ENCODE measurements at places on chromosomes 2 and 18.
A peak's percentile ranks its signal among the peaks of the same experiment; 100 is the strongest.

DNA sequence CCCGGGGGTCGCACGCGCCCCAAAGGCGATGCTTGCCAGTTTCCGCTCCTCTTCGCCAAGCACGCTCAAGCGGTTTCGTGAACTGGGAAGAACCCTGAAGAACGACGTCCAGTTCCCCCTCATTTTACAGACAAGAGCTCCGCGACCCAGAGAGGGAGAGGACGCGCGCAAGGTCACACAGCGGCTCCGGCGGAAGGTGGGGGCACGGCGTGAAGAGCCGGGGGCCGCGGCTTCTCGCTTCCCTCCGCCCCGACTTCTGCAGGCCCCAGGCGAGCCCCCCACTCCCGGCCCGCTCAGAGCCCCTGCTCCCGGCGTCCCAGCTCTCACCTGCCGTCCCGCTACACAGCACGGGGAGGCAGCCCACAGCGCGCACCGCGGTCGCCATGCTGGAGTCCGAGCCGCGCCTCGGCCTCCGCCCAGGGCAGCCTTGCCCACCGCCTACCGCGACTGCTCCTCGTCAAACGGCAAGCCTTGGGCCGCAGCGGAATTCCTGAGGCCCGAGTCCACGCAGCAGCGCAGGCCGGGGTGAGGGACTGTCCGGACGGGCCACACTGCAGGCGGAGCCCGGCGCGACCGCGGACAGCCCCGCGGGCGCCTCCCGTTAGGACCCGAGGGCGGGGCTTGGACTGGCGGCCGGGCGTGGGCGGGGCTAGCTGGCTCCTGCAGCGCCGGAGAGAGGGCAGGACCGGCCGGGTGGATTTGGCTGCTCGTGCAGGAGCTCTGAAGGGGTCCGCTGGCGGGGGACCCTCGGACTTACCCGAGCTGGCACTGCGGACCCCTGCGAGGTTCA lies at the start of gene MRPS5:
Gene MRPS5, minus strand, starts transcription at position 402 of the 790 bp plus-strand sequence. Its CDS starts 17 bp downstream, at position 385.
- DNase-seq, result peak; percentile 60

DNA sequence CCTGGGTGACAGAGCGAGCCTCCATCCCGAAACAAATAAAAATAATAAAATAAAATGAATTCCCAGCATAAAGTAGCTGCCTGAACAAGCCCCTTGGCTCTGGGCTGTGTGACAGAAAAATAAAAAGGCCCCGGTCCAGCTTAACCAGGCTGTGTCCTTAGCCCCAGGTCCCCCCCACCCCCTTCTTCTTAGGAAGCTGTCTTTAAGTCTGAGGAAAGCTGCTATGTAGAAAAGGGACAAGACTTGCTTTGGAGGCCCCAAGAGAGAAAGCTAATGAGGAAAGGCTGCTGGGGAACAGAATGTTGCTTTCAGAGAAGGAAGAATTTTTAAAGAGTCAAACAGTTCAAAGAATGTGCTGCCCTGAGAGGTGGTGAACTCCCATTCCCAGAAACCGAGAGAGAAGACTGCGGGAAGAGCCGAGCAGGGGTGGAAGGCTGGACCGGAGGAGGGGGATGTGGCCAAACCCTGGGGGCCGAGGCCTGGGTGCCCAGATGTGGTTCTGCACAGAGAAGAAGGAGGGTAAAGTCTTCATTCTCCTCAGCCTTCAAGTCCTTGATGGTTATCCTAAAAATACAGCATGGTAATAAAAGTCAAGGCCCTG lies 61.9 kb downstream of the CENPO start:
- DNase-seq, result no peak

DNA sequence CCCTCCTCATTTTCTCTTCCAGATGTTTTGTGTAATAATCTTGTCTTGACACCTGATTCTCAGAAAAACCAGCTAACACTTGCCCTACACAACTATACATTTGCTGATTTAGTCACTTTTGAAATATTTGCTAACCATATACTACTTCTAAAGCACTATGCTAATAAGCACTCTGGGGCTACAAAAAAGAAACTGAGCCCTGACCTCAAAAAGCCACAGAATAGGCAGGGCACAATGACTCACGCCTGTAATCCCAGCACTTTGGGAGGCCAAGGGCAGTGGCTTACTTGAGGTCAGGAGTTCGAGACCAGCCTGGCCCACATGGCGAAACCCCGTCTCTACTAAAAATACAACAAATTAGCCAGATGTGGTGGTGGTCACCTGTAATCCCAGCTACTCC lies 266.0 kb downstream of the RAD51AP2 start:
- DNase-seq, result no peak

GRCh38 chr2:21607572-21607971 lies 483.8 kb downstream of the TDRD15 start:
- DNase-seq, result no peak

- DNase-seq, result no peak
These were observed 102.8 kb upstream of the STPG4 start for GRCh38 chr2:47257946-47258348.

GRCh38 chr2:224479826-224480225 lies 77.9 kb upstream of the FAM124B start:
- no peak for DNase-seq

GRCh38 chr2:46803911-46804670 lies 111.5 kb downstream of the MCFD2 start:
- DNase-seq, result no peak

- no peak for DNase-seq
These were observed 487.5 kb downstream of the DLGAP1 start for GRCh38 chr18:3967359-3968180.

GRCh38 chr18:63477968-63478367 lies 1.2 kb downstream of the SERPINB5 start:
- no peak for DNase-seq

DNA sequence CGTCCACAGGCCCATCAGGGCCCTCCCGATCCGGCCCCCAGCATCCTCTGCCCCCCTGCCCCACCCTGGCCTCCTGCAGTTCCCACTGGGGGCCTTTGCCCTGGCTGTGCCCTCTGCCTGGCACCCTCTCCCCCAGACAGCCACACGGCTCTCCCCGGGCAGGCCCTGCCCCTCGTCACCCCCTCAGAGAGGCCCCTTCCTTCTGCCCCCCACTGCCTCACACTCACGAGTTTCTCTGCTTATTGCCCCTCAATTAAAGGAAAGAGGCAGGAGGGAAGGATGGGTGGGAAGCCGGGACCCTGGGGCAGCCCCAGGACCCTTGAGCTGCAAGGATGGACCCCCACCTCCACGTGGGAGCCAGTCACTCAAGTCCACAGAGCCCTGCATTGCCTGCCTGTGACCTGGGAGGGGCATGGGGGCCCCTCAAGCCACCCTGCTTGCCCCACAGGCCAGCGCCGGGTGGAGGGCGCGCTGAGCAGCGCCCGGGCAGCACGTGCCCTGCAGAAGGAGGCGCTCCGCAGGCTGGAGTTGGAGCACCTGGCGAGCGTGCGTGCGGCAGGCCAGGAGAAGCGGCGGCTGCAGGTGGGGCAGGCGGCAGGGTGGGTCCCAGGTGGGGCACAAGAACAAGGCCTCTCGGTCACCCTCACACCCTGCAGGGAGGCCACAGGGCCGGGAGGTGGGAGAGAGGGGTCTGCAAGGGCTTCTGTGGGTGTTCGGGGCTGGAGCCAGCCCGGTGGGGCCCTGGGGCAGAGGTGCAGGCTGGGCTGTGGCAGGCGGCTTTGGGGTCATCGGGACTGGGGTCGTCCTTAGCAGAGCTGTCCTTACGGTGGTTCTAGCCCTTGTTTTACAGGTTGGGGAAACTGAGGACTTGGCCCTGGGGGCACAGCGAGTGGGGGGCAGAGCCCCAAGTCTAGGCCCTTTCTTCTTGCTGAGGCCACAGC lies 30.5 kb upstream of the SNED1 start:
- DNase-seq, result no peak

DNA sequence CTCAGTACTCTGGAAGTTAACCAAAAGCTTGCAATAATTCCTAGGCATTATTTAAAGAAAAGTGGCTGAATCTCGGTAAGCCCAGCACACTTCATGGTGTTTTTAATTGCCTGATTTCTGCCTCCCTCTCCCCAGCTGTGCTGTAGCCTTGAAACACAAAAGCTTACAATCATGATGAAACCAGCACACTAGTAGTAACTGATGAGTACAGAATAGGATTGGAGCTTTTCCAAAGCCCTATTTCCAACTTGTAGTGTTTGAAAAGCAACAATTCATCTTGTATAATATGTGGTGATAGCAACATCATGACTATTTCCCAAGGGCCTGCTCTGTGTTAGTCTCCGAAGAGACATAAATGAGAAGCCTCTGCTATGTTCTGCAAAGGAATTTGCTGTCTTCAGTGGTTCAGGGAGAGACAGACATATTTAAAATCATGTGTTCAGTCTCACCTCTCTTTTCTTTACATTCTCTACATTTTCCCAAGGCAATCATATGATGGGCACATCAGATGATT lies 1015.0 kb downstream of the BCL11A start:
- DNase-seq, result no peak

DNA sequence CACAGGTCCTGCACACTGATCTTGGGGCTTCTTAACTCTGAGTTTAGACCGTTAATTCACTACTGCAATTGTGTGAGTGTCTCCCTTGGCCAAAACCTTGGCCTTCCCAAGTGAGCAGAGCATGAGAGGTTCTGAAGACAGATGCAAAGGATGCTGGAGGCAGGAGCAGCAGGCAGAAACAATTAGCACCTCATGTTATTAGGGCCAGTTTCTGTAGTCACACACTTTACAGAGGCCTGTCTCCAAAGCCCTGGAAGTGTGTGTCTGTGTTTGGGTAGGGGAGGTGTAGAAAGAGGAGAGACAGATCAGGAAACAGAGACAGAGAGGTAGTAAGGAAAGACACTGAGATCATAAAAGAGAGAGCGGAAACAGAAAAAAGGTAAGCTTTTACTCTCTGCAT lies 533.8 kb downstream of the TMEM182 start:
- no peak for DNase-seq

- DNase-seq, result no peak
These were observed 185.1 kb upstream of the CCDC68 start for GRCh38 chr18:55144193-55144930.

Data from MV-4-11 (cell line).